NCI-H446 (cell line): ENCODE measurements at places on chromosomes 3 and 15.

DNA sequence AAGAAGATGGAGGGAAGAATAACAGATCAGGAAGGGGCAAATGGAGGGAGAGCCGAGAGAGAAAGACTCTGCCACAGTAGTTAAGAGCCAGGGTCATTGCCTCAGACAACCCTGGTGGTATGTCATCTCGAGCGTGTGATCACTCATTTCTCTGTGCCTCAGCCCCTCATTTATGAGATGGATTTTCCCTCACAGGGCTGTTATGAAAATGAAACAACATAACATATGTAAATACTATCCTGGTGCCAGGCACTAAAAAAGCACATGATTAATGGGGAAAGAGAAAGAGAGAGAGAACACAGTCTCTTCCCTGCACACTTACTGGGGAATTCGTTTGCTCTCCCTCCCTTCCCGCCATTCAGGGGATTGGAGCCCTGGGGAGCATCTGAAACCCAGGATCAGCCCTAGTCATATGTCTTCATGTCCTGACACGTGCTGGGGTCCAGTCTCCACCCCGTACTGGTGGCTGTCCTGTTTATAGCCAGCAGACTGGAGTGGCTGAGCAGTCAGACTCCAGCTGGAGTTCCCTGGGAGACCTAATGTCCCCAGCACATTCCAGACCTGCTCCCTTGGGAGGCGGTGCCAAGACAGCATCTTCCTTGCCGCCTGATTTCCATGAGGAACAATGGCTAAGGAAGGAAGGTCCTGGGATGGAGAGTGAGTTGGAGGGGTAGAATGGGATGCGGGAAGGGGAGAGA is 14.7 kb upstream of the AMOTL2 start:
- no peak for DNase-seq

DNA sequence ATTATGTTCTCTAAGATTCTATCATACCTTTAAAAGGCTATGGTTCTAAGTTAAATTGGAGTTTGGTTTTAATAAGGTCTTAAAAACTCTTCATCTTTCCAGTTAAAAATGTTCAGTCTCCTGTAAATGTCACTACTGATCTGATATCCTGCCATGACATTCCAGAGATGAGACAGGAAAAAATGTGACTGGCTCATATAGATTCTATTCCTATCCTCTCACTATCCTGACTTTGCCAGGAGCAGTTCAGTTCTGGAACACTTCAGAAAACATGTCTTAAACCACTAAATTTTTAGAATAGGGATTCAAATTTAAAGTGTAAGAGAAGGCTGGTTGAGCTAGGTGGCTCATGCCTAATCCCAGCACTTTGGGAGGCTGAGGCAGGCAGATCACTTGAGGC is 170.9 kb downstream of the TNIK start:
- no peak for DNase-seq

DNA sequence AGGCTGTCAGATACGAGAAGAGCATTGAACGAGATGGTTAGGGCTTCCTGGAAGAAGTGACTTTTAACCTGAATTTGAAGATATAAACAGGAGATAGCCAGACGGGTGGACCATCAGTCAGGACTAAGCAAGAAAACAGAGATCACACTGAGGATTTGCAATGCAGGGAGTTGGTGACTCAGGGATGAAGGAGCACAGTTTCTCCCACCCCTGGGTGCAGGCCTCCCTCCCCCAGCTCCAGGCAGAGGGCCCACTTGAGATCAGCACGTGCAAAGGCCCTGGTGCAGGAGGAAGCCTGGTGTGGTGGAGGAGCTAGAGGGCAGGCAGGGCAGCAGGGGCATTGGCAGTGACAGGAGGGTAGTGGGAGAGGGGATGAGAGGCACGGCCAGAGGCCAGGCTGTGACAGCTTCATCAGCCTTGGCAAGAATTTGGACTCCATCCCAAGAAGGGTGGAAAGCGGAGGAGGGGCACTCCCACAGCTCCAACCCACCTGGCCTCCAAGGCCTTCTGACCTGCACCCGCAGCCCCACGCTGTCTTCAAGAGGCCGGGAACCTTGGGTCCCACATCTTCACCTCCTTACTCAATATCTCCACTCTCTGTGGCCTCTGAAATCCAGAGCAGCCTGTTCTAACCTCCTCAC is 8.7 kb upstream of the PCSK6 start:
- DNase-seq: no peak

DNA sequence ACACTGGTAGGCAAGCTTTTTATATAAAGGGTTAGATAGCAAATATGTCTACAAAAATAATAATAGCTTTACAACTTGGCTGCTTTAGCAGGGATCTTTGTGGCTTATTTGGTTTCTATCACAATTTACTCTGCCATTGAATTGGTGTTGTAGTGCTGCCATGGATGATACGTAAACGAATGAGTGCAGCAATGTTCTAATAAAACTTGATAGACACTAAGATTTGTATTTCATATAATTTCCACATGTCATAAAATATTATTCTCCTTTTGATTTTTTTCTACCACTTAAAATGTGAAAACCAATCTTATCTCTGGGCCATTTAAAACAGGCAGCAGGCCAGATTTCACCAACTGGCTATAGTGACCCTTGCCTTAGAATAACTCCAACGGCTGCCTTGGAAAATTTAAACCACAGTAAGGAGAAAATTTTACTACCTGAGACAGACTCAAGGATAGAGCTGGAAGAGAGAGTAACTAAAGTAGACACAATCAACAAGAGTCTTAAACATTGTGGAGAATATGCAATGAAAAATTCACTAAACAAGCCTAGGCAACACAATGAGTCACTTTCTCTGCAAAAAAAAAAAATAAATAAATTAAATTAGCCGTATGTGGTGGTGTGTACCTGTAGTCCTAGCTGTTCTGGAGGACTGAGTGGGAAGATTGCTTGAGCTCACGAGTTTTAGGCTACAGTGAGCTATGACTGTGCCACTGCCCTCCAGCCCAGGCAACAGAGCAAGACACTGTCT is 8.1 kb downstream of the NPHP3 start:
- DNase-seq: no peak

DNA sequence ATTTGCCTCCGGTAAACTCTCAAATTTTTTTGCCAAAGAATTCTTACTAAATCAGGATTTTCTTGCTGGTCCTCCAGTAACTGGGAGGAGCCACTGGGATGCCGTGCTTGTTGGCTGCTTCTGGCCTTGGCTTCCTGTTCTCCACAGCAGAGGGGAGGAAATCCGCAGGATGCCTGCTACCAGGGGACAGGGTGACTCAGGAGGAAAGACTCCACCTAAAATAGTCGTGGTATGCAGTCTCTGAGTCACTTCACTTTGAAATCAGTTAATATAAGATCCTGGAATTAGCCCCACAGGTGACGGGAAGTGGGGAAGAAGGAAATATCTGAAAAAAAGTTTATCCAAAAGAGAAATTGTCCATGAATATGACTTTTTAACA is 6.5 kb upstream of the TM4SF18 start:
- no peak for DNase-seq

DNA sequence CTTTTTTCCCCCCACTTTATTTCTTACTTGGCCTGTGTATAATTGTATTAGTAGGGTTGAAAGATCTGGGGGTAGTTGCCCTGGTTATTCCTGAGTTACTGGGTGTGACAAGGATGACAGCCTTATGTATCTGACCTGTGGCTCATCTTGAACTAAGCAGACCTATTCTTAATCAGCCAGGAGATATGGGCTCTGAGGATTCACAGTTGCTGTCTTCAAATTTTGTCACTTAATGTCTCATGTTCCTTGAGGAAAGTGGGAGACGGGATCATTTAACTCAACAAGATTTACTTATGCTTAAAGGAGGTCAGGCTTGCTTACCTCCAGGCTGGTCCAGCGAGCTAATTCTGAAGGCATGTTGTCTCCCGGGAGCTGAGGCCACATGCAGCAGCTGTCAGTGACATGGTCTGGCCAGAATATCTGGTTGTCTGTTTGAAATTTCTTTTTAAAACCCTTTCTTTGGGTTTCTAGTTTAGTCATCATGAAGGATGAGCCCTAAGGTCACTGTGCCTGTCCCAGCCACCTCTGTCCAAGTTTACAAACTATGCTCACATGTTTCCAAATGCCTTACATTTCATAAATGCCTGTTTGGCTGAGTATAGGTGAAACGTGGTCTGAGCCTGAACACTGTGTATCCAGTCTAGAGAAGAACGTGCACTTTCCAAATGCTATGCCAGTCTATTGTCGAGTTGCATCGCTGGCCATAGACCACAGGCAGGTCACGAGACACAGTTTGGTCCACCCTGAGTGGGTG is 26.8 kb downstream of the LRTM1 start:
- DNase-seq: no peak

DNA sequence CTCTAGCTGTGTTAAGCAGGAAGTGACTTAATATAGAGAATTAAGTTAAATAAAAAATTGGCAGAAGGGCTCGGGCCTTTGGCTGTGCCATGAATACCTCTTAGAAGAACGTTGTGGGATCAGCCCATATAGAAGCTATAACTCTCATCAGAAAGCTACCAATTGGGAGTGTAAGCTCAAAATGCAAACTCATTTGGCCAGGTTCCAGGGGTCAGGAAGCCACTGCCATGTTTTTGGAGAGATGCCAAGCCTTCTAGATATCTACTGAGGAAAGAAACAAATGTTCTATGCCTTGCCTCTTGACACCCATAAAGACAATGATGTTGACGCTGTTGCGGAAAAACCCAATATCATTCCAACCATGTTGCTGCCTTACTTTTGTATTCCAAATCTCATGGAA is 475.2 kb upstream of the TGFBR2 start:
- DNase-seq: no peak

DNA sequence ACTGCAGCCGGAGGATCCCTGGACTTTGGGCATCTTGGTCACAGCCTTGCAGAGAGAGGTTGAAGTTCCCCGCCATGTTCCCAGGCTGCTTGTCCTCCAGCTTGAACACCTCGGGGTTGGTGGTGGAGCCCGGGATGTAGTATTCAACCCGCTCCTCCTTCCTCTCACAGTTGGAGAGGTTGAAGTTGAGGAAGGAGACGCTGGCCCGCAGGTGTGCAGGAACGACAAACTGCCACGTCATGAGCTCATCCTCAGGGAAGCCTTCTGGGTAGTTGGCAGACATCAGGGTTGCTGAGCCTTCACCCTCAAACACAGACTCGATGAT is 35.7 kb downstream of the CDCP1 start:
- DNase-seq: no peak

GRCh38 chr15:77097921-77098320 is 27.0 kb upstream of the TSPAN3 start:
- DNase-seq: no peak

- no peak for DNase-seq
Measured at GRCh38 chr15:56931639-56932508, 13.4 kb downstream of the TCF12 start.

GRCh38 chr3:33758281-33758680 is 40.1 kb upstream of the PDCD6IP start:
- DNase-seq: no peak

- DNase-seq: no peak
Measured at GRCh38 chr15:101710806-101711205, 13.5 kb downstream of the TARS3 start.

DNA sequence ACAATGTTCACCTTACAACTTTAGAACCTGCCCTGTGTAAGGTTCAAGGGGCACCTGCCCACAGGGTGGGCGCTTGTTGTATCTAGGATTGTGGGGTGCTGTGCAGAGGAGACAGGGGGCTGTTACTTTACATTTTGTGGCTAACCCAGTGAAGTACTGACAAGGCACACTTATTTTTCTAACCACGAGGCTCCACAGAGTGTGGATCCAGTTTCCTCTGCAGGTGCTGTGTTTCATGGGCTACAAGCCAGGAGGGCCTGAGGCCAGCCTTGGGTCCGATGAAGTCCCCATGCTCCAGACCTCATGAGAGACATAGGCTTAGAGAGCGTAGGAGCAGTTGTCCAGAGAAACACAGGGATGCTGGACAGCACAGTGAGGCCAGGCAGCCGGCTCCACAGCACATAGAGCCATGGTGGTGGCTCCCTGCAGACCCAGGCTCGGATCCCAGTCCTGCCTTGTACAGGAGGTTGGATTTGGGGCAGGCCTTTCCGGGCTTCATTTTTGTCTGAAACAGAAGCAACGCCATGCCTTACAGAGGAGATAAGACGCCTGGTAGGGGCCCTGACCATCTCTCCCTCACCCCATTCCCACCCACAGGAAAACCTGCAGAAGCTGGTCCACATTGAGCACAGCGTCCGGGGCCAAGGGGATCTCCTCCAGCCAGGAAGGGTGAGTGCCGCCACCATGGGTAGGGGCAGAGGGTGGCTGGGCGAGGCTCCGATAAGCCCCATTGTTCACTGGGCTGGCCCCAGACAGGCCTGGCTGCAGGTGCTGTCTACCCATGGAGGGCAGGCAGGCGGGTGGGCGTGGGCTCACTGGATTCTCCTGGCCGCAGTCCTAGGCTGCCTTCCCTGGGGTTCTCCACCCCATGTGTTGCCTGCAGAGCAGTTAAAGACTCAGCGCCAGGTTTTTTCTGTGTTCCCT is 40.1 kb upstream of the NR2C2 start:
- DNase-seq: no peak
